ENCODE measurements at places on chromosomes 16 and 17.

GRCh38 chr17:39238311-39238972 lies 12.7 kb upstream of the STAC2 start:
- no peak for DNase-seq

- peak; percentile 89 for DNase-seq
Observed at GRCh38 chr17:77375108-77375916, 234.5 kb downstream of the SEC14L1 start.

DNA sequence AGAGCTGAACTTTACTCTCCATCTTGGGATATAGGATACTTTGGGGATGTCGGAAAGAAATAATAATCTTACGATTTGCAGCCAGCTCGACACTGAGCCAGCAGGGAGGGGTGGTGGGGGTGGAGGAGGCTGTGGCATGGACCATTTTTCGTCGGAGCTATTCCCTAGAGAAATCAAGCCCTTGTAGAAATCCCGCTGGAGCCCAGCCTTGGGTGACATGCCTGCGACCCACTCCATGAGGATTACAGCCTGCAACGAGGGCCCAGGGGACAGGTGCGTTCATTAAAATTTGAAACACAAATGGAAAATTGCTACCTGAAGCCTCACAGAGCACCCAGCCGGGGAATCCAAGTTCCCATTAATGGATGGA lies 82.8 kb upstream of the GSE1 start:
- DNase-seq = peak; percentile 95

DNA sequence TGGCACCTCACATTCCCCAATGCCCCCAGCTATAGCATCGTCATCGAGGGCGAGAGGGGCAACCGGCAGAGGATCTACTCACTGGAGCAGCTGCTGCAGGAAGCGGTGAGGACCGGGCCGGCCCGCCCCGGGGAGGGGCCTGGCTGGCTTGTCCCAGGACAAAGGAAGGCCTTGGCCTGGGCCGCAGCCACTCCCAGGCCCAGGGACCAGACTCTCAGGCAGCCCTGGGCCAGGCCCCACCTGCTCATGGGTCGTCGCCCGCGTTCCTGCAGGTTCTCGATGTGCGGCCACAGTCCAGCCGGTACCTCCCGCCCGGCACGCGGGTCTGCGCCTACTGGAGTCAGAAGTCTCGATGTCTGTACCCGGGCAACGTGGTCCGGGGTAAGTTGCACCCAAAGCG lies 53.4 kb downstream of the ACTG1 start:
- no peak for DNase-seq

GRCh38 chr16:53773150-53773846 lies 69.3 kb downstream of the FTO start:
- DNase-seq = peak; percentile 63

DNA sequence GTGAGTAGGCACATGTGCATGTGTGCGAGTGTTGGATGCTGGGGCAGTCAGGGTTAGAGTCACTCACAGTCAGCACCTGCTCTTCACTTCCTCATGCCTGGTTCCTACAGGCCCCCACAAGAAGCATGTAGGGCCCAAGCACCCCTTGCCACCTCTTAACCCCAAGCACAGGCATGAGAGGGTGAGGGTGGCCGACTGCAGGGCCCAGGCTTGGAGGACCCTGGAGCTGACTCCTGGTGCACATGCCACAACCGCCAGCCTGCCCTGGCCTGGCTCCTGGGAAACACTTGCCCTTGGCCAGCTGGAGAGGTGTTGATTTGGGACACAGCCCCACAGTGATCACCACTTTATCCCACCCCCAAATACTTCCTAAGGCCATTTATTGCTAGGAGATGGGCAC lies 16.9 kb upstream of the CDRT15L2 start:
- no peak for DNase-seq

DNA sequence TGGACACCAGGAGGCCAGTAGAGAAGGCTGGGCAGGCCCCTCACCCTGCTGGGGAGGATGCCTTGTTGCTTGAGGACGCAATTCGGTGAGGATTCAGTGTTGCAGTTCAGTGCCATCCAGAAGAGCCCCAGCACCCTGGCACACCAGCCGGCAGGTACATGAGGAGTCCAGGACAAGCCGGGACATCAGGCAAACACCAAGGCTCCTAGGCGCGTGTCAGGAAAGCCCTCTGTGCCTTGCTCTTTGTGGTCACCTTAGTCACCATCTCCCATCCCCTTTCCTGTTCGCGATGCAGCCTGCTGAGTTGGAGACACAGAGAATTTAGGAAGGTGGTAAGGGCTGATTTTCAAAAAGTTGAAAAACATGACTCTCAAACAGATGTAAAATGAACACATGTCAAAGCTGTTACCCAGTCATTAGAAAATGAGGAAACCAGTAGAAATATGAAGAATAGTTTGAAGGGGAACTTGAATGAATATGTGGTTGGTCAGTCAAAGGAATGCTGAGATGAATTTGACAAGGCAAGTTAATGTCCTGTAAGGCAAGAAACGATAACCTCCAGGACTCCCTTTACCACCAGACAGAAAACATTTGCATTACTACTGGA lies 2.3 kb upstream of the NCBP3 start:
- no peak for DNase-seq

DNA sequence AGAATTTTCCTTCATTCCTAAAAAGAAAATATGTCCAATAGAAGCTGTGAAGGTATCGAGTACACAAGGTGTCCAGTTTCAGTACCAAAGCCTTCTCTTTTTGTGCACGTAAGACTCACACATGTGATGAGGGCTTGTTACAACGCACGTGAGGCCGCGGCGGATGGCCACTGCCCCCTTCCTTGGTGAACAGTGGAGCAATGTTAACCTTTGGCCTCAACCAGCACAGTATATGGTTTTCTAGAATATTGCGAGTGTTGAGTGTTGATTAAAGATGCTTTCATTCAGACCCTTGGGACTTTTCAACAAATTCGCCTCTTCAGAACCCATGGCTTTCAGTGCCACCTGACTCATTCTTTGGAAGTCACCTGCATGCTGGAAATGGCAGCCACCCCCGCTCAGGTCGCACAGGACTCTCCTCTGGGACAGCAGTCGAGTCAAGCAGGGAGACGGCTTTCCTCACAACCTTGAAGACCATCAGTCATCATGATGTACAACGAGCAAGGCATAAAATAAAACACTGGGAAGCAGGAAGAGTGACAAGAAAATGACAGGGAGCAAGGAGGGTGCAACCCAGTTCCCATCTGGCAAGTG lies 14.5 kb downstream of the MAP1LC3B start:
- DNase-seq = no peak

- DNase-seq = no peak
Observed at GRCh38 chr16:21638573-21638975, 13.8 kb downstream of the IGSF6 start.

DNA sequence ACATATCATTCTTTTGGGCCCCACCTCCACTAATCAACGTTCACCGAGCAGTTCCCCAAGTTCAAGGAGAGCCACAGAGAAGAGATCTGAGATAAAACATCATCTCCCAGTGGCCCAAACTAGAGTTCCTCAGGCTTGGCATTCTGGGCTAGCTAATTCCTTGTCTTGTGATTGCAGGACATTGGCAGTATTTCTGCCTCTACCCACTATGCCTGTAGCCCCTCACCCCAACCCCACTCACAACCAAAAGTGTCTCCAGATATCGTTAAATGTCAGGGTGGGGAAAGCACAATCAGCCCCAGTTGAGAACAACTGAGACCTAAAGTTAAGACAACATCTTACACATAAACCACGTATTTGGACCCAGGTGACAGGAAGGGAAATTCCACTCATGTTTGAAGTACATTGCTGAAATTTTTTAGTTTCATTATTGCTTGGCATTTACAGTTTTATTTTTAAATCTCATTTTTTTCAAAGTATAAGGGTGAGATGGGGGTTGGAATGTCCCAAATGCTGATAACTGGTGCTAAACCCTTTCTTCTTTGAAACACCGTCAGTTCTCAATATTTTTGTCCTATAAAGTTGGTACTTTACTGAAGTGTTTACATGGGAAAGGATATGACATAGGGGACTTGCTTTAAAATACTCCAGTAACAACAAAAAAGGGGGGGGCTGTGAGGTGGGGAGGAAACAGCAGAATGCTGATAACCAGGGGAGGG lies 13.6 kb downstream of the ZC3H7A start:
- no peak for DNase-seq

DNA sequence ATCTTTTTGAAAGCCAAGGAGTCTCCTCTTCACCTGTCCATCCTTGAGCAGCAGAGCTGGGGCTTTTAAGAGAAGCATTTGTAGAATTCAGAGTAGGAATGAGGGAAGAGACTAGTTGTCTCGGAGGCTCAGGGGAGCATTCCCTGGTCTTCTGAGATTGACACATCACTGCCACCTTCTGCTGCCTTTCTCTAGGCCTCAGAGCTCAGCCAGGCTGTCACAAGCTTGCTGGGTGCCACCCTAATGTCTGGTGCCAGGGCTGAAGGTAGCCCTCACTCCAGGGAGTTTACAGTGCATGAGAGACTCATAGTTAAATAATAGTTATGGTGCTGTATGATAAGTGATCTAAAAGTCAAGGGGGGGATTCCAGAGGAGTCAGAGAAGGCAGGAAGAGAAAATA lies 39.7 kb downstream of the B9D1 start:
- DNase-seq = no peak

GRCh38 chr16:66204756-66205155 lies 161.7 kb upstream of the CDH5 start:
- DNase-seq = no peak

DNA sequence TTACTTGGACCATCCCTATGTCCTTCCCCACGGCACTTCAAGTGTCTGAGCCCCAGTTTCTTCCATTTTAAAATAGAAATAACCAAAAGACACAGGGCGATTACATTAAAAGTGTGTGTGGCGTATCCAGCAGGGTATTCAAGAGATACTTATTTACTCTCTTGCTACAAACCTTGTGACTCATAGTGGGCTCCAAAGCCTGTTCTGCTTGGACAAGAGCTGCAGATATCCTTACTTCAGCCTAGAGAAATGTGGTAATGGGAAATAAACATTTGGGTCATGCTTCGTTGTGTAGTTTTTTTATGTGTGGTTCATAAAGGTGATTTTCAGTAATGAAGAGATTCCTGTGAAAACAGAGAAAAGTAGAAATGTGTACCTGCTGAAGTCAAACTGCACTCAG lies 288.9 kb upstream of the CDH11 start:
- no peak for DNase-seq

GRCh38 chr17:54950116-54950515 lies 18.3 kb downstream of the COX11 start:
- no peak for DNase-seq

- DNase-seq = no peak
Observed at GRCh38 chr16:68009157-68009735, 6.5 kb downstream of the DPEP2NB start.

DNA sequence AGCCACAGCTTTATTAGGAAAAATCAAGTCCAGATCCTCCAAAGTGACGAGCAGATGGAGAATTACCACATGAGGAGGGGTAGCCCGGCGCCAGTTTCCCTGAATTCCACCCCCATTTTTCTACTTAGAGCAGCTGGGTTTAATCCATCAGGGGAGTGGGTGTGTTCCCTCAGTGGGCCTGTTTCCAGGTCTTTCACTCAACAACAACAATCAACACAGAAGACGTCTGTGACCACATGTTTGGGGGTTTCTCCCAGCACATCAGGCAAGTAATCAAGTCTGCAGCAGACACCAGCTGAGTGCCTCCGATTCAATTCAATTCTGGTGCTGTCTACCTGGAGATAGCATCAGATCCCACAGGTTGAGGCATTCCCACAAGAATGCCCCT lies 6.8 kb downstream of the SLC6A2 start:
- peak; percentile 41 for DNase-seq

- no peak for DNase-seq
Observed at GRCh38 chr16:22346483-22346882, 27.9 kb downstream of the CDR2 start.

DNA sequence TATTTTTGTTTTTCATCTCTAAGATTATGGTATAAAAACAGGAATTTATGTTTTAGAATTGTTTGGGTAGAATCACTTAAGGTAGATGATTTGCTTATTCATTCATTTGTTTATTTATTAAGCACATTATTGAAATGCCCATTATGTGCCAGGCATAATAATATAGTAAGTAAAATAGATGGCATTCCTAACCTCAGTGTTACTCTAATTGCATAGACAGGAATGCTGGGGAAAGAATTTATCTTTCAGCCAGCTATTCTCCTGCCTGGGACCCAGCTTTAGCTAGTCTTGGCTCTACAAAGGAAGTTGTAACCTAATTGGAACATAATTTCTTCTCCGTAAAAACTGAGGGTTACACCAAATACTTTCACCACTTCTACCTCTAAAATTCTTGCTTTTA lies 44.6 kb downstream of the NFAT5 start:
- DNase-seq = no peak

GRCh38 chr17:29157310-29157709 lies 22.9 kb downstream of the MYO18A start:
- DNase-seq = no peak

- DNase-seq = no peak
Observed at GRCh38 chr16:9898555-9898954, 283.7 kb downstream of the GRIN2A start.

- DNase-seq = no peak
Observed at GRCh38 chr16:72850853-72851252, 197.1 kb downstream of the ZFHX3 start.

DNA sequence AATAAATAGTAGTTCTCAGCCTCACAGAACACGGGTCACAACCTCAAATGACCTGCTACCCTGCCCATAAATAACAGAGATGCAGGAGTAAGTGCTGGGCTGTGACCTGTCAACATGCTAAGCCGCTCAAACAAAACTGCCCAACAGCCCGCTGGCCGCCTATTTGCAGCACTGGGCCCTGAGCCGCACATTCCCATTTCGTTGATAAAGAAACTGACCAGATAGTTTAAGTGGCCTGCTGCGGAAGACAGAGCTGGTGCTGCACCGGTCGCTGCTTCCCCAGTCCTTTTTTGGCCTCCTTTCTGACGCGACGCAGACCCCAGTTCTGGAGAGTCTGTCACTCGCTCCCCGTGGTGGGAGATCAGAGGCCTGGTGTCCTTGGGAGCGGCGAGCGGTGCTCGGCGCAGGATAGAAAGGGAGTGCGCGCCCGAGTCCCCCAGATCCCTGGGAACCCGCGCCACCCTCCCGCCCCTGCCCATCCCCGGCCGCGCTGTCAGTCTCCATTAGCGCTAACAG lies 349 bp upstream of the SLC6A2 start:
- no peak for DNase-seq

GRCh38 chr17:60087882-60088669 lies 9.4 kb upstream of the HEATR6 start:
- peak; percentile 15 for DNase-seq

GRCh38 chr16:87451563-87452210 lies 41.1 kb downstream of the ZCCHC14 start:
- DNase-seq = no peak

GRCh38 chr17:14197057-14197456 lies 39.6 kb downstream of the CDRT15 start:
- DNase-seq = no peak

- DNase-seq = no peak
Observed at GRCh38 chr17:18110636-18111145, 2.1 kb downstream of the MYO15A start.

GRCh38 chr17:56765449-56765848 lies 68.3 kb downstream of the C17orf67 start:
- DNase-seq = no peak

GRCh38 chr16:73265124-73265837 lies 217.4 kb upstream of the ZFHX3 start:
- no peak for DNase-seq

Measured in NCI-H524 (cell line).